Colonic mucosa (tissue), 4 donors: ENCODE measurements at places on chromosomes 1 and 21. TPM values are rescaled to one million over a fixed set of nuclear protein-coding genes. Genes with fewer than 3 reads are reported as not detected.

OR6K3 gene
- not detected for total RNA-seq

DNA sequence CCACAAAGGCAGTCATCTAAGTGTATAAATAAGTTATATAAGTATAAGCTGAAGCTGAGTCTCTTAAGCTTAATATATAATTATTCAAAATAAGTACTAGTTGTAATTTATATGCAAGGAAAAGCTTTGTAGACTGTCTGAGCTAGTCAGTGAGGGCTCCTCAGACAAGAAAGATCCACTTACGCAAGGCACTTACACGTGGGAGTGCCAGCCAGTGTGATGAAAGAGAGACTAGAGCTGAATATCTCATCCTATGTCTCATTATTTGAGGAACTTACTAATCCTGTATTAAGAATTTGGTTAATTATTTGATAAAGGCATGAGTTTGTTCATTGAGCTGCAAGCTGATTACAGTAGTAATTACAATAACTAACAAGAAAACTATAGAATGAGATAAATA lies 146.9 kb downstream of the PDE4B start:
- no peak overlapping the region for H3K27ac ChIP-seq
- DNase-seq, result no peak
- no peaks in the 10 kb centered on the region for H3K27me3 ChIP-seq
- no peak overlapping the region for H3K4me3 ChIP-seq
- no peaks in the 10 kb centered on the region for H3K36me3 ChIP-seq
- no peaks in the 10 kb centered on the region for H3K4me1 ChIP-seq

DNA sequence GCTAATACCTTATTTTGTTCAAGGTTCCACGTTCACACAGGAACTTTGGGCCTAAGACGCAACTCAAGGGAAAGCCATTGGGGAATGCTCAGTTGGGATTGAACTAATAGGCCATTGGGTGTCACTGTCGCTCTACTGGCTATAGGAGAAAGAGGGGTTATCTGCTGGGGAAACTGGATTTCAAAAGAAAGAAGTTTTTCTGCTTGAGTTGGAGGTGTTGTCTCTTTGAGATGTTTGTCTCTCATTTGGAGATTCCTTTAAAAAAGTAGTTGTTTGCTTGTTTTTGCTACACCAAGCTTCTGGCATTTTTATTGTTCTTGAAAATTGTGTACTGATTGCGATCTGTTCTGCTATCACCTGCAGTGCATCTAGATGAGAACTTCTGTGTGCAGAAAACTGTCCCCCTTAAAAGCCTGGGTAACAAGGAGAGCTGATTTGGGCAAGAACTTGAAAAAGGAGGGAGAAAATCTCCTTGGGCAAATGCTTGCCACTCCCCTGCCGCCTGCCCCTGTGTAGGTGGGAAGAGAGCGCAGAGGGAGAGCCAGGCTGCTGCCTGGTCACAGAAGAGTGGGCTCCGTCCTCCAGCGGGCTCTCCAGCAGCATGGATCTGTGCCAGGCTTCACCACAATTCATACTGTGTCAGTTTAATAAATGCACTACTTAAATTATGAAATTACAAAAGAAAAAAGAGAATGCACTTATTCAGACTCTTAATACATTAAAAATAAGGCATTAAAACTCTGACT lies 39.9 kb downstream of the PEX14 start:
- no peak for DNase-seq
- peaks cover 13% of the 10 kb centered on the region for H3K4me1 ChIP-seq

GRCh38 chr1:14390816-14391215 lies 207.7 kb upstream of the KAZN start:
- no peaks in the 10 kb centered on the region for H3K36me3 ChIP-seq
- H3K4me3 ChIP-seq, result no peak overlapping the region
- no peaks in the 10 kb centered on the region for H3K4me1 ChIP-seq
- H3K27ac ChIP-seq, result no peak overlapping the region

GRCh38 chr1:104073463-104073902 lies 323.8 kb downstream of the AMY1C start:
- no peaks in the 10 kb centered on the region for H3K36me3 ChIP-seq
- H3K4me1 ChIP-seq, result no peaks in the 10 kb centered on the region
- H3K4me3 ChIP-seq, result no peak overlapping the region
- H3K27ac ChIP-seq, result no peak overlapping the region

DNA sequence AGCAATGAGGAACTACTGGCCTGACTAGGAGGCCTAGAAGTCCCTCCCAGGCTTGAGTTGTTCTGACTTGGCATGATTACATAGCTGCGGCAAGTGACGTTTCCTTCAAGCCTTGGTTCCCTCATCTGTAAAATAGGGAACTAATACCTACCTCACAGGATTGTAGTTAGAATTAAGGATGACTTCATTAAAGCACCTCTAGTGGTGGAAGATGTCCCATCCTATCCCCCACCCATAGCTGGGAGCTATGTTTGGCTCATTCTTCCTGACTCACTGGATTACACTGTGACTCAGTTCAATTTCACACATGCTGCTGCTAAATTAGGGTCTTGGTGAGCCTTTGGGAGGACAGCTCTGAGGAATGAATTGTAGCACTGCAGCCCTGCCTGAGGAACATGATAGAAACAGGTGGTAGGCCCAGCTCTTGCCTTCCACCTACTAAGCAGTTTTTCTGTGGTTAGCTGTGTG lies 6.0 kb upstream of the SHISA4 start:
- H3K27ac ChIP-seq, result no peak overlapping the region
- no peaks in the 10 kb centered on the region for H3K4me1 ChIP-seq
- H3K36me3 ChIP-seq, result no peaks in the 10 kb centered on the region
- H3K4me3 ChIP-seq, result no peak overlapping the region
- no peak for DNase-seq

DNA sequence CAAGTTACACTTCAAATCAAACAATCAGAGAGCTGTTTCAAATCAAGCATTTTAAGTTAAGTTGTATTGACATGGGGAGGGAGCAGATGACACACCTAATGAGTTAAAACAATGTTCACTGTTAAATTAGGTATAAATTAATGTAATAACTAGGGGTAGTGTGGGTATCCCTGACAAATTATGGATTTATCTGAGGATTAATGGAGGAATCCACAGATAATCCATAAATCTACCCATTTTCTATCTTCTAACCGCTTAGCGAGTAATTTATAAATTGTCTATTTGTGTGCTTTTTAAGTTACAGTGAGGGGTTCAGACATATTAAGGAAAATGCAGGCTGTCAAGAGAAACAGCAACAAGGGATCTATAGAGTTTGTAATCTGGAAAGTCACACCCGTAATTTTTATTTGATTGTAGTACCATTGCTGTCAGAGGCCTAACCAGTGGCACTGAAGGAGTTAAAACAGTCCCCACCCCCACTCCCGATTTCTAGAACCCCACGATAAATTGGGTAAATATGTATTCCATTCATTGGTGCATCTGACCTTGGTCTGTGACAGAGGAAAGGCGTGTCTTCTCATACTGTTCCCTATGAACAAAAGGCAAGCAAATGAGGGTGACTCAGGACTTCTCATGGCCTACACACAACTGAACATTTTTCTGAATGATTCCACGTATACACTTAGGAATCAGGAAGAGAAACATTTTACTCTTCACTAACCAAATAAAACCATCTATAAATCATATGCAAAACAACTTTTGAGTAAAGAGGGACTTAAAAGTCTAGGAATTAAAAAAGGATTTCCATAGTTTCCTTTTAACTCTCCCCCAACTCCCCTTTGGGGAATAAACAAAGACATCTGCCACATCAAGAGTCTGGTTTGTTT lies 7.4 kb downstream of the IRF2BP2 start:
- H3K27me3 ChIP-seq, result no peaks in the 10 kb centered on the region
- no peak overlapping the region for H3K4me3 ChIP-seq
- H3K36me3 ChIP-seq, result no peaks in the 10 kb centered on the region

GRCh38 chr1:176803596-176803995 lies 340.6 kb downstream of the PAPPA2 start:
- H3K4me1 ChIP-seq, result no peaks in the 10 kb centered on the region
- no peak overlapping the region for H3K27ac ChIP-seq
- no peaks in the 10 kb centered on the region for H3K27me3 ChIP-seq
- no peak for DNase-seq
- H3K36me3 ChIP-seq, result no peaks in the 10 kb centered on the region

CSF3R gene
- total RNA-seq, result 3.8 TPM

DNA sequence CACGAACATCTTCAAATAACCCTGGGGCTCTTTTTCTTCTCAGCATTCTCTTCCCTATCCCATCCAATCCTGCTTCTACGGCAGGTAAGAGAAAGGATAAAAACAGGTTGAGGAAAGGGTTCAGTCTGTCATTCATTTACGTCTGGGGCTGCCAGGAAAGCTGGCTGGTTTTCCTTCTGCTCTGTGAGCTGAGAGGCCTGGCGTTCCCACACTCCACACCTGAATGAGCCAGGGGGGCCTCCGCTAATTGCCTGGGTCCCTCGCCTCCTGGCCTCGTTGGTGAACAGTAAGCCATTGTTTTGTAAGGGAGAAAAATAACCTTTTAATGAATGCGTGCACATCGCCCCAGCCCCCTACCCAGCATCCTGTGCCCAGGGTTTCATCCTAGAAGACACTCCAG lies 70.8 kb upstream of the SIM2 start:
- peaks cover 16% of the 10 kb centered on the region for H3K27me3 ChIP-seq
- no peaks in the 10 kb centered on the region for H3K4me1 ChIP-seq
- DNase-seq, result no peak
- no peaks in the 10 kb centered on the region for H3K36me3 ChIP-seq

GRCh38 chr1:22376976-22377375 lies 74.7 kb upstream of the ZBTB40 start:
- H3K4me3 ChIP-seq, result no peak overlapping the region
- H3K4me1 ChIP-seq, result no peaks in the 10 kb centered on the region
- no peak for DNase-seq
- no peaks in the 10 kb centered on the region for H3K27me3 ChIP-seq

DNA sequence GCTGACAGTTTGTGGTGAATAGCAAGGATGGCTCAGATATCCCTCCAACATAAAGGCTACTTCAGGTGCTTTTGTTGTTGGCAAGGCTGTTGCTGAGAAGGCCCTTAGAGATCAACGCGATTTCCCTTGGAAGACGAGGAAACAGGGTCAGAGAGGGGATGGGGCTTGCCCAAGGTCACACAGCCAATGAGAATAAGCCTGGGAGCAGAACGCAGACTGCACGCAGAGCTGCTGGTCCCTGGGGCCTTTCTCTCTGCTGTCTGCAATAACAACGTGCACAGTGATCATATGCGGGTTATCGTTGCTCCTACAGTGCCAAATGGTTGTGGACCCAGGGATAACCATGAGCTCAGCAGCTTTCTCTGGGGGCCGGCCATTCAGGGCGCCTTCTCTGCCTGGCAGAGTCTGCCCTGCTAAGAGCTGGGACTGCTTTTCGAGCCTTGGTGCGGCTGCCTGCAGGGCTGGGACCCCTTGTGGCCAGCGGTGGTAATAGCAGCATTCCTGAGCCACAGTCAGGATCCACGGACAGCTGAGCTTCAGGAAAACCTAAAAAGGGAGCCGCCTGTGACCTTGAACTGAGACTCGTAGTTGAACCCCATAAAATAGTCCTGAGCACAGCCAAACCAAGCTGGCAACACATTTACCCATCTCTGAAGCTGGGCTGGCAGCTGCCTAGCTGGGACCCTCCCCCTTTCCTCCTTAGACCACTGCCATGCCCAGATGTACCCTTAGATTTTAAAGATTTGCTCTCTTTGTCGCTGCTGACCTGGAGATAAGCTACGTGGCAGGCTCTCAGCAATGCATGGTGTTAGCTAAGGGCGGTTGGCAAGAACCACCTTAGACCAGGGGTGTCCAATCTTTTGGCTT lies 39.8 kb downstream of the HTR6 start:
- H3K27ac ChIP-seq, result no peak overlapping the region
- no peak overlapping the region for H3K4me3 ChIP-seq
- no peaks in the 10 kb centered on the region for H3K27me3 ChIP-seq
- H3K36me3 ChIP-seq, result no peaks in the 10 kb centered on the region
- H3K4me1 ChIP-seq, result no peaks in the 10 kb centered on the region

GRCh38 chr21:42683371-42684108 lies 30.1 kb downstream of the PDE9A start:
- no peak for DNase-seq
- H3K27me3 ChIP-seq, result no peaks in the 10 kb centered on the region
- no peaks in the 10 kb centered on the region for H3K4me1 ChIP-seq
- H3K27ac ChIP-seq, result no peak overlapping the region

RPE65 gene
- not detected for total RNA-seq

GSTM4 gene
- 77.4 TPM for total RNA-seq

GRCh38 chr1:15722411-15722810 lies 13.6 kb upstream of the SLC25A34 start:
- no peaks in the 10 kb centered on the region for H3K4me1 ChIP-seq
- DNase-seq, result no peak
- no peak overlapping the region for H3K27ac ChIP-seq
- H3K27me3 ChIP-seq, result no peaks in the 10 kb centered on the region
- peaks cover 12% of the 10 kb centered on the region for H3K36me3 ChIP-seq

GRCh38 chr1:189275796-189276195 lies 1201.9 kb downstream of the BRINP3 start:
- H3K27ac ChIP-seq, result no peak overlapping the region
- no peaks in the 10 kb centered on the region for H3K36me3 ChIP-seq
- H3K4me1 ChIP-seq, result no peaks in the 10 kb centered on the region
- no peak for DNase-seq
- no peaks in the 10 kb centered on the region for H3K27me3 ChIP-seq
- no peak overlapping the region for H3K4me3 ChIP-seq

SERPINC1 gene
- total RNA-seq, result 1.8 TPM

CRYAA gene
- not detected for total RNA-seq

GLIS1 gene
- 0.16 TPM for total RNA-seq

RAP1GAP gene
- 29.6 TPM for total RNA-seq

LIN28A gene
- 1.4 TPM for total RNA-seq

- H3K4me1 ChIP-seq, result no peaks in the 10 kb centered on the region
- DNase-seq, result no peak
- no peaks in the 10 kb centered on the region for H3K36me3 ChIP-seq
Observed at GRCh38 chr1:82710091-82710490, 909.4 kb downstream of the ADGRL2 start.

DNA sequence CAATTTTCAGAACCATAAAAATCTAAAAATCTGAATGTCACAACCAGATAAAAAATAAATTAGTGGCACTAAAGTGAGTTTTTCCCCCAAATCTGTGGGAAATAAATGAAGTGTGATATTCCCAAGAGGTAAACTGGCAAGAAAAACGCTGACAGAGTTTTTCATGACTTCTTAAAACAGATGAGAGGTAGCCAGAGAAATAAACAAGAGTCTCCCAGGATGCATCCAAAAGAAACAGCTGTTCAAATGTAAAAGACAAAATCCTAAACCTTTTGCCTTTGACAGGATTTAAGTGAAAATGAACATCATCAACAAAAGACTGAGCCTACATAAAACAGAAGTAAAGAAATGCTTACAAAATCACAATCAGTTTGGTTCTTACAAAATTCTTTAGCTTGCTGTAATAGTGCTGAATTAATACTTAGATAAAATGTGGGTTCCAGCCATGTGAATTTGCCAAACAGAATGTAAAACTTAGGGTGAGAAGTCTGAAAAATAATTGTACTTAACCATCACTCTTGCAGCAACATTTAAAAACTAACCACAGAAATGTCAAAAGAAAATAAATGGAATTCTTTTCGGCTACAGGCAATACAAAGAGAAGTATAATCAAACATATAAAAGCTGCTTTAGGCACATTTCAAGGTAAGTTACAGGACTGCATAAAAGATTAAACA lies 133.6 kb downstream of the EIF4G3 start:
- H3K27me3 ChIP-seq, result no peaks in the 10 kb centered on the region
- H3K4me3 ChIP-seq, result no peak overlapping the region
- peaks cover 6% of the 10 kb centered on the region for H3K4me1 ChIP-seq
- H3K36me3 ChIP-seq, result no peaks in the 10 kb centered on the region
- no peak for DNase-seq
- H3K27ac ChIP-seq, result no peak overlapping the region
